ENCODE measurements at places on chromosomes 16 and 17.

DNA sequence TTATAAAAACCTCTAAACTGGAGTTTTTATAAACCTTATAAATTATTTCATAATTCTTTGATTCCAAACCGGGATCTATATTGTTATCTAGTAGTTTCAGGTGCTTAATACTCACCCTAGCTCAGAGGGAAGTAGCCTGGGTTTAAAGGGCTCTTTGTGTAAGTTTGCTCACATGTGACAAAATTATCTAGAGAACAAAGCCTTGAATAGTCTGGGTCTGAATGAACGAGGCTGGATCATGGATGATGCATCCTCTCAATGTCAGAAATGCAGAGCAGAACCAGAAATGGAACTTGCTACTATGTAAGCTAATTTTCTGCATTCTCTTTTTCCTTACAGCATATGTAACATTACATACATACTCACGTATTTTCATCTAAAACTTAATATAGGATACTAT, 103.9 kb upstream of the NETO2 start:
- no peak for DNase-seq

GRCh38 chr17:75983501-75984181, 4.6 kb downstream of the TEN1 start:
- no peak for DNase-seq

- no peak for DNase-seq
Measured at GRCh38 chr17:67633751-67634211, 84.0 kb upstream of the NOL11 start.

DNA sequence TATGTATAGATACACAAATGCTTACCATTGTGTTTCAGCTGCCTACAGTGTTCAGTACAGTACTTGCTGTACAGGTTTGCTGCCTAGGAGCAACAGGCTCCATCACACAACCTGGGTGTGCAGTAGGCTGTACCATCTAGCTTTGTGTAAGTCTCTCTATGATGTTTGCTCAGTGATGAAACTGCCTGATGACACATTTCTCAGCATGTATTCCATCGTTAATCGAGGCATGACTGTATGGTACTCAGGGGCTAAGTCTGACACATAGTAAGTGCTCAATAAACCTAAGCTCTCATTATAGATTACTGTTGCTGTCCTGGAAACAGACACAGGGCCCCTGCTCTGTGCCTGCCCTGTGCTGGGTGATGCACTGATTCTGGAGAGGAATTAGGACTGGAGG, 18.1 kb downstream of the KCNJ12 start:
- DNase-seq: no peak

DNA sequence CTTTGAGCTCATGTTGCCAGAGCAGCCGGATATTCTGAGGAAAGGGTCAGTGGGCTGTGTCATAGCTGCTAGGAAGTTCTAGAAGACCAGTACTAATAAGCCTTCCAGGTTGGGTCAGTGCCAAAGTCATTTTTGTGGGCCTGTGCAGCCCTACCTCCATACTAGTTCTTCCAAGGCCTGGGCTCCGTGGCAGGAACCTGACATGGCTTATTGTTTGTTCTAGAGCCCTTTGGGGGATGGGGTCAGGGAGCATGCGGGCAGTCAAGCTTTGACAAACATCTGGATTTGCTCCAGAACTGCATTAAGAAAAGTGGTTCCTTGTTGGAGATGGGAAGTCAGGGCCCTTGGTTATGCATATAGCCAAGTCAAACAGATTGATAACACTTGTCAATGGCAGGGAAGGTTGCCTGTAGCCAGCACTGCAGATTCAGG, 7.6 kb downstream of the ALKBH5 start:
- no peak for DNase-seq

DNA sequence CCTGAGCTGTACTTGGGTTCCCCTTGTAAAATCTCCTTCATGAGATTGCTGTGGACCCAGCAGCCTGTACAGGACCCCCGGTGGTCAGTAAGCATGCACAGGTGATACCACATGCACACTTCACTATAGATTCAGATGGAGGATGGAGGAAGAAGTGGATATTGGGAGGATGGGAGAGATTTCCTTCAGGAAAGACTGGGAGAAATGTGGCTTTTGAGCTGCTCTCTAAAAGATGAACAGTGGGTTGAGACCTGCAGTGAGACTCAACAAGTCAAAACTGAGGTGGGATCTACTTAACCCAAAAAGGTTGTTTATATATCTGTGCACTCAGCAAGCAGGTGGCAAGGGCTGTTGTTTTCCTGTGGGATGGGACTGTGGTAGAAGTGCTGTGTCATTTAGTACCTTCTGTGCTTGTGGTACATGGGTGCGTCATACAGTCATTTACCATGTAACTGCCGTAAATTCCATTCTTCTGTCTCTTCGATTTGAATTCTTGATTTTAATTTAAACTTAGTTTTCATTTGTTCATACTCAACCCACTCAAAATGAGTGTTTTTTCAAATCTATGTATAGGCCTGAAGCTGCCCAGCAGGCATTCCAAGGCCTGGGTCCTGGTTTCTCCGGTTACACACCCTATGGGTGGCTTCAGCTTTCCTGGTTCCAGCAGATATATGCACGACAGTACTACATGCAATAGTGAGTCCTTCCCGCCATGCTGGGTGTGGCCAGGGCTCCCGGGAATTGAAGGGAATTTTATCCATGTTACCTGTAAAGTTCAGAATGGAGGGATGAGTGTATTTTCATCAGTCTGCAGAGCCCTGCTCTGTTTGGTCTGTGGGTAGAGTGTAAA, 6.9 kb downstream of the HERPUD1 start:
- DNase-seq: no peak

DNA sequence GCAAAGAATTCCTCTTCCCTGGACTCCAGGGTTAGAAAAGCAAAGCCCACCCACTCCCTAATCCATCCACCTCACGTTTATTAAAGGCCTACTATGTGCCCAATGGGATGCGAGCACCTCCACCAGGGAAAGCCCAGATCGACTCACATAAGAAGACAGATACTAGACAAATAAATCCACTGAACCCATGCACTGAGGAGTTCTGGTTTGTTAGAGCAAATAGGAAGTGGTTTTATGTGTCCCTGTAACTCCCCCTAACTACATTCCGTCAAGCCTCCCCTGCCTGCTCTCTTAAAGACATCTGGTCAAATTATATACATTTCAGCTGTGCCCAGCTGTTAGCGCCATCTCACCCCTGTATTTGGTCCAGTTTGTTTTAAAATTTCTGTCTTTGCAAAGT, 218.5 kb upstream of the RPL38 start:
- DNase-seq: peak; percentile 15

- DNase-seq: no peak
Measured at GRCh38 chr17:5123343-5124124, 7.7 kb downstream of the USP6 start.

GRCh38 chr17:2551928-2552327, 40.2 kb upstream of the METTL16 start:
- no peak for DNase-seq

GRCh38 chr16:54806378-54806777, 124.3 kb upstream of the IRX5 start:
- DNase-seq: no peak

- DNase-seq: no peak
Measured at GRCh38 chr17:44005527-44006271, 1.3 kb downstream of the NAGS start.

GRCh38 chr17:64281962-64282752, 19.1 kb upstream of the TEX2 start:
- peak; percentile 95 for DNase-seq

GRCh38 chr17:83151056-83151441, 71.6 kb downstream of the METRNL start:
- no peak for DNase-seq

- DNase-seq: peak; percentile 75
Measured at GRCh38 chr17:69335058-69335457, 8.1 kb upstream of the ABCA5 start.

DNA sequence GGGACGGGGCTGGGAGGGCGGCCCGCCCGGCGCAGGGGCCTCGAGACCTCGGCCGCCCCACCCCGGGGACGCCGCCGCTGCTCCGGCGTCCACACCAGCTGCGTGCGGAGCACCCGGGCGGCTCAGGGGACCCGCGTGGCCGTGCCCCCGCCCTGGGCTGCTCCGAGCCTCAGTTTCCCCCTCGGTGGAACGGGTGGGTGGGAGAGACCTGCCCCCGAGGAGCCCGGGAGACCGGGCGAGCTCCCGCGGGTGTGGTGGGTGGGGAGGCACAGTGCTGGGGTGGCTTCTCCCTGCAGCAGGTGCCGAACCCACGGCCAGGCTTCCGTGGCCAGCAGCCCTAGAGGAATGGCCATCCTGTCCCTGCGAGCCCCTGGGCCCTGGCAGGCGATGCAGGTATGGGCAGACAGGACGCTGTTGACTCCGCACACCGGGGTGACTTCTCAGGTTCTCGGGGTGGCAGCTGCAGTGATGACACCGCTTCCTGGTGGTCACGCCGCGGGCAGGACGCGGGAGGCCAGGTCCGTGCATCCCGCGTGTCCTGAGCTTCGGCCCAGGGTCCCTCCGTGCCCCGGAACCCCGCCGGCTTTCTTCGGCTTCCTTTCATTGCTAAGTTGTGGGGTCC, 677 bp downstream of the DEF8 start:
- no peak for DNase-seq

DNA sequence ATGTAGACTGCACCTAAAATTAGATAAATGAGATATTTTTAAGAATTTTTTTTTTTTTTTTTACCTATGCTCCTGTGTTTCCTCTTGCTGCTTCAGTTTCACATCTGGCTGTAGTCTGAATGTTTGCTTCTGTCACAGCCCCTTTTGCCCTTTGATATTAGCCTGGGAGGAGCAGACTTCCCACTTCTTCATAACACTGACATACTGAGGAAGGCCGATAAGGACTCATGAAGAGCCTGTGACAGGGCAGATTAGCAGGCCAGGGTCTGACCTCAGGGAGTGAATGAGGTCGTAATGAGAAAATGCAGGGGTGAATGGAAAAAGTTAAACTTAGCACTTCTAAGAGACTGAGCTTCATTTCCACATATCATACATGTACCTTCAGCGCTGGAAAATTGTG, at the start of gene SLFN14:
Gene SLFN14 (minus strand): TSS at position 117 of the 400 bp plus-strand sequence. CDS start 2,757 bp downstream, outside the sequence.
- DNase-seq: no peak

- no peak for DNase-seq
Measured at GRCh38 chr16:56294579-56294978, 103.3 kb downstream of the GNAO1 start.

DNA sequence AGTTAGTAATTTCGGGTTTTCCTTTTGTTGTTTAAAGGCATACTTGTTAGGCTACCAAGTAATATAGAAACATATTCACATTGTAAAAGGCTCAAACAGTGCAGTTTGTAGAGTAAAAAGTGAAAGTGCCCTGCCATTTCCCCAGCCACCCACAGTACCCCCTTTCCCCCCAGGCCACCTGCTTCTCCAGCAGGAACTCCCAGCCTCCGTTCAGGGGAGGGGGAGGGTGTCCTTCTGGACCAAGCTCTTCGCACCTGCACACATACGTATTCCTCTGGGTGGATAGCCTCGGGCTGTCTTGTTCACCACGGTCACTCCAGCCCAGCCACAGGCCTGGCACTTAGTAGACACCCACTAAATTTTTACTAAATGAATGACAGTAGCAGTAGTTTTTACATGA, 144.5 kb downstream of the CLEC16A start:
- DNase-seq: no peak

GRCh38 chr16:549544-550263, 10.5 kb upstream of the PRR35 start:
- DNase-seq: no peak

- no peak for DNase-seq
Measured at GRCh38 chr17:68570526-68570925, 30.6 kb downstream of the FAM20A start.
